ENCODE measurements at places on chromosomes 7 and 10.
A peak's percentile ranks its signal among the peaks of the same experiment; 100 is the strongest.

DNA sequence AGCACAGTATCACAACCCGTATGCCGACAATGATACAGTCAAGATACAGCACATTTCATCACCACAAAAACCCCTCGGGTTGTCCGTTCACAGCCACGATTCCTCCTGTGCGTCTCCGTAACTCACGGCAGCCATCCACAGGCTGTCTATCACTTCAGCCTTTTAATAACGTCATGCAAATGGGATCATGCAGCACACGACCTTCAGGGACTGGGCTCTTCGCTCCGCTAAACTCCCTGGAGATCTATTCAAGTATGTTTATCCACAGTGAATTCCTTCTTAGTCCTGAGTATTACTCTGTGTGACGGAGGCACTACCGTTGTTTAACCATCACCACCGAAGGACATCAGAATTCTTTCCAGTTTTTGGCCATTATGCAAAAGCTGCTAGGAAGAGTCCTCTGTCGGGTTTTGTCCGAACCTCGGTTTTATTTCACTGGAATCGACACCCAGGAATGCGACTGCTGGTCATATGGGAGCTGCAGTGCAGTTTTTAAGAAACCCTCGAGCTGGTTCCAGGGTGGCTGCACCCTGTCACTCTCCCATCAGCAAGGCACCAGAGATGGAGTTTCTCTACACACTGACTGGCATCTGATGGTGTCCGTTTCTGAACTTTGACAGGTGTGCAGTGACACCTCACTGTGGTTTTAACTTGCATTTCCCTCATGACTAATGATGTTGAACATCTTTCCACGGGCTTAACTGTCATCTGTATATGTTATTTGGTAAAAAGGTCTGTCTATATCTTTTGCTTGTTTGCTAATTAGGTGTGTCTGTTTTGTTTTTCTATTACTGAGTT lies 193.6 kb downstream of the MAD1L1 start:
- DNase-seq, result no peak

GRCh38 chr10:51729822-51730555 lies 30.6 kb upstream of the CSTF2T start:
- no peak for DNase-seq

GRCh38 chr7:105675934-105676371 lies 94.7 kb upstream of the EFCAB10 start:
- DNase-seq, result peak; percentile 41

DNA sequence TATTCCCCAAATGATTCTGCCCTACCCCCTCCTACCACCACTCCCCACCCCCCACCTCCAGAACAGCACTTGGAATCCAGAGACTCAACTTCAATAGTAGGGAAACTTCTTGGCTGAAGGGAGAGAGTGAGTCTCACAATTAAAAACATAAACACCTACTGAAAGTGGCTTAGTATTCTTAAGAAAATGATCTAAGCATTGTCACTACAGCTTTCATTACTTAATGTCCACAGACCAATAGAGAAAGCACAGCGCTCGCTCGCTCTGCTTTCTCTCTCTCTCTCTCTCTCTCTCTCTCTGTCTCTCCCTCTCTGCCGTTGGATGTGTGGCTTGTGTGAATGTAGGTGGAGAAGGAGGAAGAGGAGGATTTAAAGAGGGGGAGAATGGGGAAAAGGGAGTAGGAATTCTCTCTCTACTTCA lies 1.5 kb upstream of the SEMA3A start:
- DNase-seq, result no peak

GRCh38 chr10:73581918-73582317 lies 9.2 kb downstream of the USP54 start:
- DNase-seq, result no peak

GRCh38 chr10:128286141-128286761 lies 160.0 kb upstream of the MKI67 start:
- DNase-seq, result no peak

DNA sequence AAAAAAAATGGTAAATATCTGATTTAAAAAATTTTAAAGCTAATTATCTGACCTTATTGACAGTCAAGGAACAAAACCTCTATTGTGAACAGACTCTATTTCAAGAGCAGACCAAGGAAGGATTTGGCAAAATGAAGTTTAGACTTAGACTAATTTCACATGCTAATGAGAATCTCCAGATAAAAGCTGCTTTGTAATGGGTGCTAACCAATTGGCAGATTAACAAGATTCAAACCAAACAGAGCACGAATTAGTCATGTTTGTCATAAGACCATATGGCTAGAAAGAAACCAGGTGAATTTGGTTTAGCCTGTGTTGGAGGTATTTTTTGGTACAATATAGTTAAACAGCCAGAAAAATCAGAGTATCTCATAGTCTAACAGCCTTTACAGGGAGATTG lies 429.1 kb upstream of the NFE2L3 start:
- DNase-seq, result no peak

DNA sequence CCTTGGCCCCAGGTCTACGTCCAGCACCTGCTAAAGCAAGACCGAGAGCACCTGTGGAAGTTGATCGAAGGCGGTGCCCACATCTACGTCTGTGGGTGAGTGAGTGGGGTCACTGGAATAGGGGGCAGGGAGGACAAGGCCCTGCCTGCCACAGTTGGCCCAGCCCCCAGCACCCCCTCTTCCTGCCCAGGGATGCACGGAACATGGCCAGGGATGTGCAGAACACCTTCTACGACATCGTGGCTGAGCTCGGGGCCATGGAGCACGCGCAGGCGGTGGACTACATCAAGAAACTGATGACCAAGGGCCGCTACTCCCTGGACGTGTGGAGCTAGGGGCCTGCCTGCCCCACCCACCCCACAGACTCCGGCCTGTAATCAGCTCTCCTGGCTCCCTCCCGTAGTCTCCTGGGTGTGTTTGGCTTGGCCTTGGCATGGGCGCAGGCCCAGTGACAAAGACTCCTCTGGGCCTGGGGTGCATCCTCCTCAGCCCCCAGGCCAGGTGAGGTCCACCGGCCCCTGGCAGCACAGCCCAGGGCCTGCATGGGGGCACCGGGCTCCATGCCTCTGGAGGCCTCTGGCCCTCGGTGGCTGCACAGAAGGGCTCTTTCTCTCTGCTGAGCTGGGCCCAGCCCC lies 8.1 kb downstream of the TMEM120A start:
- no peak for DNase-seq

DNA sequence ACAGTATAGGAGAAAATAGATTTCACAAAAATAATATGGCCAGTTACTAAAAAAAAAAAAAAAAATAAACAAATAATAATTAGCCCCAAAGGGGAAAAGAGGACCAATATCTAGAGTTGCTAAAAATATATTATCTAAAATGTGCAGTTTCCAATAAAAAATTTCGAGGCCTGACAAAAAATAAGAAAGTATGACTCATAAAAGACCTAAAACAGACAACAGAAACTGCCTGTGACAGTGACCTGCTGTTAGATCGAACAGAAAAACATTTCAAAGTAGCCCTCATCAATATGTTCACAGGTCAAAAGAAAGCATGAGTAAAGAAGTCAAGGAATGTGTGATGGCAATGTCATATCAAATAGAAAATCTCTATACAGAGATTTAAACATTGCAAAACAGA lies 11.8 kb upstream of the TSPAN12 start:
- no peak for DNase-seq

GRCh38 chr7:42624471-42624870 lies 287.4 kb downstream of the C7orf25 start:
- no peak for DNase-seq

- no peak for DNase-seq
Measured at GRCh38 chr10:3306050-3306449, 133.5 kb upstream of the PITRM1 start.

GRCh38 chr7:34662058-34662708 lies 4.2 kb downstream of the NPSR1 start:
- no peak for DNase-seq

DNA sequence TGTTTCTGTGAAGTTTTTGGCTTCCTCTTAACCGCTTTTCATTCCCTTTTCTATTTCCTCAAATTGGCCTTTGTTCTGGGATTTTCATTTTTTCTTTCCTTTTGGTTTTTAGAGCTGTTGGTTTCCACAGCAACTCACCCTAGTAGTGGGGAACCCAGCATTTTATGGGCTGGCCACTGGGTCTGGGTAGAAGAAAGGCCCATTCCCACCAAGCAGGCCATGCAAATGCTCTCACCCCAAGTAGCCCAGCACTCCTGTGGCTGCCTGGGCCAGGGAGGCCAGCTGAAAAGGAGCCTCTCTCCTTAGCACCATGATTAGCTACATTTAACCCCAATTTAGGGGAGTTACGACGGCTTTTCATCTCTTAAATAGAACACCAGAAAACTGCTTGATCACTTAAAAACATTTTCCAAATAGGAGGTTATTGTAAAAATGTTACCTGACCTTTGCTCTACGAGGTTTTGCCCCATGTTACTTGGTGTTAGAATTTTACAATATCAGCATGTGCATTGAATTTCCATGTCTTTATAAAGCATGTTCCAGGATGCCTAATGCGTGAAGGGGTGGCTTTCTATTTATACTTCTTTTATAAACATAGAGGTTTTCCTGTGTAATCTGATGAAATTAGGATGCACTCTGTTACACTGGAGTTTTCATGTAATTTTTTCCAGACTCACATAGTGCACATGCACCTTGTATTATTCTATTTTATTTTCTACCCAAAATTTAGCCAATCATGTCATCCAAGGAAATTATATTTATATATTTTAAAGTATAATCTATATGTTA lies 75.4 kb downstream of the FAM171A1 start:
- DNase-seq, result no peak
